ENCODE measurements at places on chromosomes 3 and 15.

- no peak for DNase-seq
These were observed 80.3 kb downstream of the HMG20A start for GRCh38 chr15:77500989-77501388.

DNA sequence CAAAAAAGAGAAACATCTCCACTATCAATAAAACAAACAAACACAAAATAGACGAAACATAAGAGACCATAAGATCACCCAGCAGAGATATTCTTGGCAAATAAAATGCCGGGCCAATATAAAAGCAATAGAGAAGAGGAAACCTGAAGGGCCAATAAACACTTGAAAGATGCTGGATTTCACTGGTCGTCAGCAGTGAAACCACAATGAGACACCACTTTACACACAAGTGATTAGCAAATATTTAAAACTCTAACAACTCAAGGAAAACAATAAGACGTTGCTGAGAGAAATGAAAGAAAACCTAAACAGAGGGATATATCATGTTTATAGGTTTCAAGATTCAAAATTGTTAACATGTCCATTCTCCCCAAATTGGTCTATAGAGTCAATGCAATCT lies 148.5 kb downstream of the WDR76 start:
- no peak for DNase-seq

- DNase-seq, result no peak
These were observed 4.3 kb downstream of the CADM2 start for GRCh38 chr3:84963137-84963536.

DNA sequence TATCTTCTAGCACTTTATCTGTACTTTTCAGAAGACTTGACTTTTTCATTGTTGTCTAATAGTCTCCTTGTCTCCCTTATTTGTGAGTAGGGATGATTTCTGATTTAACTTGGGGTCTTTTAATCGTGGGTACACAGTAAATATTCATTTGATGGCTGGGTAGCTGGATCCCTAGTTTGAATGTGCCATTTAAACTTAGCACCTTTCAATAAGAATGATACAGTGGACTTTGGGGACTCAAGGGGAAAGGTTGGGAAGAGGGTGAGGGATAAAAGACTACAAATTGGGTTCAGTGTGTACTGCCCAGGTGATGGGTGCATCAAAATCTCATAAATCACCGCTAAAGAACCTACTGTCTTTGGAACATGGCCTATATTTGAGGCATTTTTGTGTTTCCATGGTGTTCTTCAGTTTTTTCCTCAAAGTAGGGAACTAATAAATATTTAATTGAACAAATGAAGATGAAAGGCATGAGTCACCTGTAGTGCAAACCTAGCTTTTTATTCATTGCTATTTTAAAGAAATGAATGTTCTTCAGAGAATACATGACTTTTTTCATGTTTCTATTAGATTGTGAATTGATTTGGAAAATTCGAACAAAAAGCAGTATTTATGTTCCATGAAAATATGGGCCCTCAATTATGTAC lies 12.1 kb downstream of the FNDC3B start:
- no peak for DNase-seq

GRCh38 chr15:75425966-75426500 lies 25.5 kb downstream of the SIN3A start:
- no peak for DNase-seq

GRCh38 chr3:55286693-55287092 lies 200.4 kb downstream of the WNT5A start:
- no peak for DNase-seq

GRCh38 chr3:20344400-20344959 lies 158.5 kb upstream of the SGO1 start:
- DNase-seq, result no peak

DNA sequence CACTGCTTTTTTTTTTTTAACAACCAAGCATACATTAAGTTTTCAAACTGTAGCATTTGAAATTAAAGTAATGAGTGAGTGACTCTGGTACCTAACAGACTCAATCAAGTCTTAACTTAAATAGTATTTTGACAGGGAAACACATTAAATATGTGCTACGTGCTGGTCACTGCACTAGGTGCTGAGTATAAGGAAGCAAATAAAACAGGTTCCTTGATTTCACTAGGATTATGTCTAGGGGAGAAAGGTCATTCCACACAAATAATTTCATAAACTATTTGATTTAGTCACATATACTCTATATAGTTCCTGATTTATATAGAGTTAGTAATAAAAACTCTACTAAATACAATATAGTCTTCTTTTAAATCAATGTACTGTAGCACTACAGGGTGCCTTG lies 89.4 kb downstream of the SUCLG2 start:
- DNase-seq, result no peak

GRCh38 chr3:153901991-153902390 lies 219.2 kb upstream of the ARHGEF26 start:
- no peak for DNase-seq

DNA sequence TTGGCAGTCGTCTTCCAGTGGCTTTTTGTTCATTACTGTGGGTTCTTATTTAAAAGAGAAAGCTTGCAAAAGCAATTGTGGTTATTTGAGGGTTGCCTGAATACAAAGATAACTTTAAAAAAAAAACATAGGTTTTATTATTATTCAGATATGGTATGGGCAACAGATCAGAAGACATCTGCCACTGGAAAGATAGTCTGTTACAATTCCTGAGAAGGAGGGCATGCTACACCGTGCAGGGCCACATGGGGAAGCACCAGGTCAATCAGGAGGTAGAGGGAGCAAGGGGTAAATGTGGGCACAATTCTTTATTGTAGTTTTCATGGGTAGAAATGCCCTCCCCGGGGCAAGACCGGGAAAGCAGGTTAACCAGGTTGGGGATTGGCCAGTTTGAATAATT lies 46.5 kb downstream of the BBS4 start:
- DNase-seq, result no peak

GRCh38 chr3:194485468-194485880 lies 1.3 kb downstream of the ATP13A3 start:
- DNase-seq, result no peak
